Activated naive CD4-positive, alpha-beta T cell treated with anti-CD3 and anti-CD28 coated beads, Interleukin-2, amount 50 U/mL, for 72 hours (primary cell): ENCODE measurements at places on chromosomes 5 and 9. TPM values are rescaled to one million over a fixed set of nuclear protein-coding genes. Genes with fewer than 3 reads are reported as not detected.

The PPP2CA gene
- 133 TPM for total RNA-seq

The STING1 gene
- 128 TPM for total RNA-seq

The GABBR2 gene
- not detected for total RNA-seq

The SOWAHA gene
- total RNA-seq = not detected

The SLC36A3 gene
- not detected for total RNA-seq
